ENCODE measurements at places on chromosomes 2 and 18. TPM values are rescaled to one million over a fixed set of nuclear protein-coding genes. Genes with fewer than 3 reads are reported as not detected.

- no peaks in the 10 kb centered on the region for H3K4me1 ChIP-seq
- H3K27me3 ChIP-seq: no peaks in the 10 kb centered on the region
- H3K4me3 ChIP-seq: no peak overlapping the region
- no peak for DNase-seq
- no peak overlapping the region for H3K27ac ChIP-seq
- no peaks in the 10 kb centered on the region for H3K36me3 ChIP-seq
Measured at GRCh38 chr2:23058435-23058834, 326.5 kb upstream of the KLHL29 start.

DNA sequence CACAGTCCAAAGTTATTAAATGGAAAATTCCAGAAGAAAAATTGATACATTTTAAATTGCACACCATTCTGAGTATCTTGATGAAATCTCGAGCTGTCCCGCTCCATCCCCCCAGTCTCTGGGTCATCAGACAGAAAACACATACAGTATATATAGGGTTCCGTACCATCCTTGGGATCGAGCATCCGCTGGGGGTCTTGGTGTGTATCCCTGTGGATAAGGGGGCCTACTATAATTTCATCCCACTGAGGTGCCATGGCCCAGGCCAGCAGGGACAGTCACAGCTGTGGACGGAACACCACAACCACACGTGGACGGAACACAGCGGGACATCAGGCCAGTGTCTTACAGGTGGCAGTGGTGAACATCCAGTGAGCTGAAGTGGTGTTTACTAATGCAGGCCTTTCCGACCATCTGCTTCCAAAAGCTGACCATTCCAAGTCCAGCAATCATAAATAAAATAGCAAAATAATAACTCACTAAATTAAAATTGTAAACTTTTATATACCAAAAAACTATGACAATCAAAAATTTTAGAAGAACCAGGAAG lies 14.0 kb downstream of the TWIST2 start:
- no peak overlapping the region for H3K27ac ChIP-seq
- H3K4me3 ChIP-seq: no peak overlapping the region
- peaks cover 3% of the 10 kb centered on the region for H3K4me1 ChIP-seq
- no peaks in the 10 kb centered on the region for H3K36me3 ChIP-seq

- no peaks in the 10 kb centered on the region for H3K4me1 ChIP-seq
- no peak for DNase-seq
- H3K36me3 ChIP-seq: no peaks in the 10 kb centered on the region
- no peak overlapping the region for H3K27ac ChIP-seq
- no peak overlapping the region for H3K4me3 ChIP-seq
- no peaks in the 10 kb centered on the region for H3K27me3 ChIP-seq
Measured at GRCh38 chr2:105537466-105537865, 138.6 kb upstream of the FHL2 start.

DNA sequence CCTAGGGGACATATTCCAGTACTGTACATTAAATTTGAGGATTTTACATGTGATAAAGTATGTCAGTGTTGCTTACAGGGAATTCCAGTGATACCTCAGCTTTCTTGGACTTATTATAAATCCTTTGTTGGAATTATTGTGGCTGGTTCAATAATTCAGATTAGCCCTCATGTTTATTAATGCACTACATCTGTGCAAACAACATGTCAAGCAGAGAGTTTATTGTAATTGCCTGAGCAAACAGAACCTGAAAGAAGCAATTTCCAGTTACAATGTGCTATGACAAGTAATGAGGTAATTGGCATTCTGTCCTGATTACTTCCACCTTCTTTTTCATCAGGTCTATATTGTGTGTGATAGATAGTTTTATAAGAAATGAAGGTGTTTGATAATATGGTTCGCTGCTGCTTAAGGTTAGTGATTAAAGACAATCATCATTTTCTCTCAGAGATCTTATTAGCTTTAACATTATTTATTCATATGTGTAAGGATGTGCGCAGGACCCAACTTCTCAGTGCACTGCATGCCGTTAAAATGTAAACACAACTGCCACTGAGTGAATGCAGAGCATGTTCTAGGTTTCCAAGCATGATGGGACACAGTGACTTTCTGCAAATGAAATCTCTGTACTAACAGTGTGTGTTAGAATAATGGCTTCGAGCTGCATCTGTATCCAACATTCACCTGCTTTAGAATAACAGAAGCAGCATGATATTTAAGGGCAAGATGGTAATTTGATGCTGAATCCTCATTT lies 973.7 kb upstream of the POU3F3 start:
- no peaks in the 10 kb centered on the region for H3K27me3 ChIP-seq
- no peak overlapping the region for H3K4me3 ChIP-seq
- DNase-seq: no peak
- H3K4me1 ChIP-seq: no peaks in the 10 kb centered on the region
- H3K27ac ChIP-seq: no peak overlapping the region
- H3K36me3 ChIP-seq: no peaks in the 10 kb centered on the region

DNA sequence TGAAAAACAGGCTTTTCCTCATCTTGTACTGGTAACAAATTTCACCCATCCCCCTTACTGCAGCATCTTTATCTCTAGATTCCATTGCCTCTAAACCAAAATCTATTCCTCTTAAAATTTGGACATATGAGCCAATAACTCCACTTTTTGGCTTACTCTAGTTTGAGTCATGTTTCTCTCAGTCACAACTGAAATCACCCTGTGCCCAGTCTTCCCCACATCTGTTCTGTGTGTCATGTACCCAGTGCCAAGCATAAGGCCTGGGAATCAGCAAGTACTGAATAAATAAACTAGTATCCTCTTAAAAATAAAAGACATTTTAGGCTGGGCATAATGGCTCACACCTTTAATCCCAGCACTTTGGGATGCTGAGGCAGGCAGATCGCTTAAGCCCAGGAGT lies 20.8 kb upstream of the CHN1 start:
- no peaks in the 10 kb centered on the region for H3K4me1 ChIP-seq
- H3K4me3 ChIP-seq: no peak overlapping the region
- no peak for DNase-seq
- H3K36me3 ChIP-seq: no peaks in the 10 kb centered on the region

DNA sequence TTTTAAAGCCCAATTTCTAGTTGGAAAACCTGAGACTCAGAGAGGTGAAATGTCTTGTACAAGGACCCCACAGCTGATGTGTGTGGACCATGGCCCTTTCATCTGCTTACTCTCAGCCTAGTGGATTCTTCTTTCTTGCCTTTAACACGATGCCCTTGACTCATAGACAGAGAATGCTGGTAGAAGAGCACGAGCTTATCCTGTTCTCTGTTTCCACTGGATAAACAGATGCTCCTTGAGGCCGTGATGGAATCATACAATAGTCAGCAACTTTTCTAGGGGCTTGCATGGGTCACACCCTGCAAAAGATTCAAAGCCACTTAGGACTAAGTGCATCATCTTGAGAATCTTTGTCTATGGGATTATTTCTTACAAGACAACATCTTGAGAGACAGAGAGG lies 50.9 kb downstream of the MYCN start:
- no peaks in the 10 kb centered on the region for H3K36me3 ChIP-seq
- H3K4me1 ChIP-seq: no peaks in the 10 kb centered on the region

DNA sequence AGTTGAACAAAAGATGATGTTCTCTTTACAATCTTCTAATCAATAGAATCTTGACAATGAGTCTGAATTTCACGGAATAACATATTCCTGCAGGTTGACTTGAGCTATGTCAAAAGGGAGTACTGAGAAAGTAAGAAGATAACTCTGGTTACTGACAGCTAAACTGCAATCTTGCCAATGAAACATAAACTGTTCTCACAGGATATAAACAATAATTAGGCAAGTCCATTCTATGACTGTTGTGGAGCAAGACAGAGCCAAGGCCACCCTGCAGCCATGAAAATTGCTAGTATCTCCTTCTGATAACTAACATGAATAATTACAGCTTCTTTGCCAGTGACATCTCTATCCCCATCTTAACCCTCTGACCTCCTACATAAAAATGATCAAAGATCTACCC lies 6.3 kb upstream of the RPRD1A start:
- no peak for DNase-seq
- H3K4me3 ChIP-seq: no peak overlapping the region
- no peak overlapping the region for H3K27ac ChIP-seq
- no peaks in the 10 kb centered on the region for H3K4me1 ChIP-seq
- peaks cover 11% of the 10 kb centered on the region for H3K27me3 ChIP-seq
- H3K36me3 ChIP-seq: no peaks in the 10 kb centered on the region

GRCh38 chr2:120979921-120980320 lies 244.3 kb downstream of the GLI2 start:
- no peaks in the 10 kb centered on the region for H3K36me3 ChIP-seq
- no peak overlapping the region for H3K27ac ChIP-seq
- no peaks in the 10 kb centered on the region for H3K27me3 ChIP-seq
- DNase-seq: no peak
- no peaks in the 10 kb centered on the region for H3K4me1 ChIP-seq

- H3K36me3 ChIP-seq: no peaks in the 10 kb centered on the region
- H3K4me1 ChIP-seq: no peaks in the 10 kb centered on the region
- no peak overlapping the region for H3K27ac ChIP-seq
- H3K4me3 ChIP-seq: no peak overlapping the region
Measured at GRCh38 chr18:77547757-77548156, 298.1 kb downstream of the GALR1 start.

- DNase-seq: no peak
- no peak overlapping the region for H3K27ac ChIP-seq
- no peaks in the 10 kb centered on the region for H3K27me3 ChIP-seq
- H3K4me1 ChIP-seq: no peaks in the 10 kb centered on the region
Measured at GRCh38 chr2:191859681-191860080, 12.8 kb upstream of the CAVIN2 start.

DNA sequence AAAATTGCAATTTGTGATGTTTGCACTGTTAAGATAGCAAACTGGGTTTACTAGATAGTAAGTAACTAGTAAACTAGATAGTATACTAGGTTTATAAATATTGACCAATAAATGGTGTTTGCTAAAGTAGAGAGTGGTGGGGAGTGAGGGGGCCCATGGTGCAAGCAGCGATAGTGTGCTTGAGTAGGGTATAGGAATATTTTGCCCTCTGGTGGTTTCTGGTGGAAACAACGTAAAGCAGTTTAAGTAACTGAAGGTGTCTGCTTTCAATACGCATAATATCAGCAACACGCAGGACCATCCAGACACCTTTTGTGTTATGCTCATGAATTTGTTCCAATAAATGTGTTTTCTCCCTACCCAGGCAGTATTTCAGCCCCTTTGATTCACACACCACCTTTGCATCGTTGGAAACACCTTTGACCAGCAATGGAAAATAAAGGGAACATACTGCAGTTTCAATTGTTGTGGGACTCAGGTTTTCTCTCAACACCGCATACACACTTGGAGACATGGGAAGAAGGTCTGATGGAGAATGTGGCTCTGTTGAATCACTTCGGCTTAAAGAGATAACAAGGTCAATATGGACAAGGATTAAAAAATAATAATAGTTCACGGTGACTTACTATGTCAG lies 16.7 kb upstream of the STAT1 start:
- DNase-seq: peak; percentile 59
- no peak overlapping the region for H3K4me3 ChIP-seq
- H3K27me3 ChIP-seq: no peaks in the 10 kb centered on the region
- peak overlapping the region; percentile 66 for H3K27ac ChIP-seq

DNA sequence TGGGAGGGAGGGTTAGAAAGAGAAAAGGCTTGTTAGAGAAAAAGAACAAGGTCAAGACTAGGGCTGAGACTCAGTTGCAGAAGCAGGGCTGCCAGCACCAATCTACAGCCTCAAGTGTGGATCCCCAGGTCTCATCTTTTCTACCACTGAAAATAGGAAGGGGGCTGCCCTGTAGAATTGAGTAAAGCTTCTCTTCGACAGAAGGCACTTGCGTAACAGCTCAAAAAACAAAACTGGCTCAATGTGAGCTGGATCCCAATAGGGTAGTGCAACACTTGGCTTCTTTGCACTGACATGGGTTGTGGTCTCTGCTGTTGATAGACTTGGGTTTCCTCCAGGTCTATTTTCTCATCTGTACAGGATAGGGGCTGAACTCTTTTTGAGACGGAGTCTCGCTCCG lies 1.8 kb upstream of the MPV17 start:
- peaks cover 21% of the 10 kb centered on the region for H3K4me1 ChIP-seq
- no peak for DNase-seq
- peaks cover 35% of the 10 kb centered on the region for H3K36me3 ChIP-seq
- no peaks in the 10 kb centered on the region for H3K27me3 ChIP-seq
- peak overlapping the region; percentile 8 for H3K4me3 ChIP-seq
- no peak overlapping the region for H3K27ac ChIP-seq

DNA sequence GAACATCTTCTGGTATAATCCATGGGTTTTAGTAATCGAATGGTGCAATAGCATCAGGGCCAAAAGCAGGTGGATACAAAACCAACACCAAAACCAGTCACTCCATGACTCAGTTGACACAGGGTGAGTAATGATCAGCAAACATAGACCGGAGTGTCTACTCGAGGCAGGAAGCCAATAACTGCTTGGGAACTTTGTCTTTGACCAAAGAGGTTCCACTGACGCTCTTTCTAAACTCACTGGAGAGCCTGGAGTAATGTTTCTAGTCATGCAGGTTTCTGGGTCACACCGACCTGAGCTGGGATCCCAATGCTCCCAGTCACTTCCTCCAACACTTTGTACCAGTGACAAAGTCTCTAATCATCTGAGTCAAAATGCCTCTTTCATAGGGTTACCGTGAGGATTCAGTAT lies 30.9 kb downstream of the MREG start:
- DNase-seq: peak; percentile 37
- peaks cover 18% of the 10 kb centered on the region for H3K4me1 ChIP-seq
- peaks cover 18% of the 10 kb centered on the region for H3K36me3 ChIP-seq
- no peak overlapping the region for H3K27ac ChIP-seq

DNA sequence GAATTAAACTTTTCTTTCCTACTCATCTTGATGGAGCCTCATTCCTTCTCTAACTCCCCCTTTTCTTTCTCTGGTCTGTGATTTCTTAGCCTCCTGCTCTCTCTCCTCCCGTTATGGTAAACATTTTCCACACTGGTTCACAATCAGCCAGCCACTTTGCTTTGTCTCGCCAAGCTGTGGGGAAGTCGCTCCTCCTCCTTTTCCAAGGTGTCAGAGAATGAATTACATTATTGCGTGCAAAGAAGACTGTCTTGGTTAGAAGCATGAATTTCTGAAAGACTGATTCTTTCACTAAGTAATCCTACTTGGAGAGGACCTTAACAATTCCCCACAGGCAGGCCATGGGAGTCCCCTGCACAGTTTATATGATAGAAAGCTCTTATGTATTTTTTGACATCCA lies 46.1 kb downstream of the RASGRP3 start:
- H3K27ac ChIP-seq: no peak overlapping the region
- no peak overlapping the region for H3K4me3 ChIP-seq
- no peaks in the 10 kb centered on the region for H3K27me3 ChIP-seq
- no peaks in the 10 kb centered on the region for H3K36me3 ChIP-seq

- H3K36me3 ChIP-seq: no peaks in the 10 kb centered on the region
- no peaks in the 10 kb centered on the region for H3K4me1 ChIP-seq
- no peak overlapping the region for H3K4me3 ChIP-seq
- no peaks in the 10 kb centered on the region for H3K27me3 ChIP-seq
Measured at GRCh38 chr18:42373584-42373983, 418.6 kb downstream of the PIK3C3 start.

GRCh38 chr2:43302961-43303494 lies 76.6 kb upstream of the ZFP36L2 start:
- H3K27me3 ChIP-seq: no peaks in the 10 kb centered on the region
- DNase-seq: no peak

ASXL2 gene
- total RNA-seq: 42.8 TPM

NPHP1 gene
- total RNA-seq: 1.3 TPM

MAPK4 gene
- total RNA-seq: not detected

Measured in activated CD8-positive, alpha-beta T cell treated with anti-CD3 and anti-CD28 coated beads for 36 hours (primary cell).